Activated CD4-positive, alpha-beta T cell treated with anti-CD3 and anti-CD28 coated beads for 36 hours (primary cell): ENCODE measurements at places on chromosomes 7 and 10. TPM values are rescaled to one million over a fixed set of nuclear protein-coding genes. Genes with fewer than 3 reads are reported as not detected.

Gene EBF3
- not detected for total RNA-seq

Gene AGAP9
- total RNA-seq = 3.7 TPM

Gene SMKR1
- total RNA-seq = 2.7 TPM

Gene TMEM196
- total RNA-seq = not detected

Gene REEP3
- total RNA-seq = 20.9 TPM

Gene HABP2
- total RNA-seq = not detected

DNA sequence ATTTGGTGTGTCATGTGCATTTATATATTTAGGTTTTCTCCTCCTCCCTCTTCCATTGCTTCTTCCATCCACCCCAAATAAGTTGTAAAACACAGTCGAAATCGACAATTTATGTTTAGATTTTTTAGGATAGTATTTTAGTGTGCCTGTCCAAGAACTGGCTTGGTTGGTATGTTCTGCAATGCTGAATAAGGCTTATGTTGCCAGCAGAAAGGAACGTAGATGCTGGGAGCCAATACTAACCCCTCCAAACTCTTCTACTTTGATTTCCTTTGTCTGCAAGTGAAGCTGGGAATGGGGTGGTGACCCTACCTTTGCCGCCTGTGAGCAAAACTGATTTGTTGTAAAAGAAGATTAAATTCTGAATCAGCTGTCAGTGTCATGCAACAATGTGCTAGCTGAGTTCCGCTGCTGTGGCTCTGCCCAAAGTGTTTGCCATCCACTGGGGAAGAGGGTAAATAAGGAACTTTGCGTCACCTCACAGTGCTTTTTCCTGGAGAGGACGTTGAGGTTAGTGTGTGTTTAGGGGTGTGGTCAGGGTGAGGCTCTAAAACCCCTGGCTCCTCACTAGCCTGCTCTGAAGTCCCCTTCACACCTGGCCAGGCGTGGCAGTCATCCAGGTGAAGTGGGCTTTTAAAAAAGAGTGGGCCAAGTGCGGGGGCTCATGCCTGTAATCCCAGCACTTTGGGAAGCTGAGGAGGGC lies 44.4 kb downstream of the TACC2 start:
- no peak for DNase-seq

DNA sequence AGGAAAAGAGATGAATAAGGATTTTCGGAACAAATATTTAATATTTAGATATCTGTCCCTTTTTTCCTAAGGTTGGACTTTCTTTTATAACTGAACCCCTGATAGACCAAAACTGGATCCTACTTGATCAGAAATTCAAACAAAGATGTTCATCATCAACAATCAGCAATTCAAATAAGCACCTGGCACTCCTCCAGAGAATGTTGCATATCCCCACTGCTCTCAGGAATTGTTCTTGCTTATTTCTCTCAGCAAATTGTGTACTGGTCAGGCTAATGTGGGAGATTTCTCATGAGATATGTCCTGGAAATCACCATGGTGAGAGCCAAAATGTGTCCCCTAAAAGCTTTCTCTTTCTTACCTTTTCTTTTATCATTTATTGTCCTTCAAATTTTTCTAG lies 40.3 kb upstream of the LHFPL3 start:
- DNase-seq = no peak

GRCh38 chr7:78703391-78703790 lies 750.1 kb downstream of the MAGI2 start:
- DNase-seq = no peak

DNA sequence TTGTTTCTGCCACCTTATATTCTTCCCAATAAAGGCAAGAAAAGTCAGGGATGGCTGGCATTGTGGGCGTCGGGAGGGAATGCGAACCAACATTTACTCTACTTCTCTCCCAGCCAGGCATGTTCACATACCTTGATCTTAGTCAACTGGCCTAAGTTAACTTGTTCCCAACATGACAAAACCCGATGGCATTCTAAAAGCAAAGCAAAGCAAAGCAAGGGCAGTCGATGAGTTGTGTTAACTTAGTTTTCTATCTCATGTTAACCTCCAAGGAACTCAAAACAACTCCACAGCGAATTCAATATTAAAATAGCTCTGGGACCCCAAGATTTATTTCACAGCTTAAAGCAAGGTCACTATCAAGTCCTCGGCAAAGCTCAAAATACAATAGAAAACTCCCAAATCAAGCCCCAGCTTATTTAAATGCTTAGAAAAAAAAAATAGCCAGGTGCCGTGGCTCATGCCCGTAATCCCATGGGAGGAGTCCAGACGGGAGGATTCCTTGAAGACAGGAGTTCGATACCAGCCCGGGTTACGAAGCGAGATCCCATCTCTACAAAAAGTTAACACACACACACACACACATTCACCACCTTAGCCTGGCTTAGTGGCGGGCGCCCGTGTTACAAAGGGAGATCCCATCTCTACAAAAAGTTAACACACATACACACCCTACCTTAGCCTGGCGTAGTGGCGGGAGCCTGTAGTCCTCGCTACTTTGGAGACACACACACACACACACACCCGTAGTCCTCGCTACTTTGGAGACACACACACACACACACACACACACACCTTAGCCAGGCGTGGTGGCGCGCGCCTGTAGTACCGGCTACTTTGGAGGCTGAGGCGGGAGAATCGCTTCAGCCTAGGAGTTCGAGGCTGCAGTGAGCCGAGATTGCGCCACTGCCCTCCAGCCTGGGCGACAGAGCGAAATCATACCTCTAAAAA lies 901 bp upstream of the CCNY start:
- peak; percentile 59 for DNase-seq

DNA sequence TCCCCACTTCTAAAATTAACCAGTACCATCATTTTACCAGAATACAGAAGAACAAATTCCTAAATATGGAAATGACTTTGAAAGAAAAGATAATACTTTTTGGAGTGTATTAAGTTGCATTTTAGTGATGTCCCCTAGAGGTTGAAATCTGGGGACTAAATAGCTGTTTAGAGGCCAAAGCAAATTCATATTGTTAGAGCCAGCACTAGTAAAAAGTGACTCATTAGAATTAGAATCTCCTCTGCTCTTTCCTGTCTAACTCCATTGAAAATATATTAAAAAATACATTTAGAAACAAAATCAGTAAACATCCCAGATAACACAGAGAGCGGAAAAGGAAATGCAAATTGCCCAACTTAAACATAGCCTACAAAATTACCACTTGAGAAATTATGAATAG lies 1189.6 kb upstream of the C7orf33 start:
- no peak for DNase-seq

DNA sequence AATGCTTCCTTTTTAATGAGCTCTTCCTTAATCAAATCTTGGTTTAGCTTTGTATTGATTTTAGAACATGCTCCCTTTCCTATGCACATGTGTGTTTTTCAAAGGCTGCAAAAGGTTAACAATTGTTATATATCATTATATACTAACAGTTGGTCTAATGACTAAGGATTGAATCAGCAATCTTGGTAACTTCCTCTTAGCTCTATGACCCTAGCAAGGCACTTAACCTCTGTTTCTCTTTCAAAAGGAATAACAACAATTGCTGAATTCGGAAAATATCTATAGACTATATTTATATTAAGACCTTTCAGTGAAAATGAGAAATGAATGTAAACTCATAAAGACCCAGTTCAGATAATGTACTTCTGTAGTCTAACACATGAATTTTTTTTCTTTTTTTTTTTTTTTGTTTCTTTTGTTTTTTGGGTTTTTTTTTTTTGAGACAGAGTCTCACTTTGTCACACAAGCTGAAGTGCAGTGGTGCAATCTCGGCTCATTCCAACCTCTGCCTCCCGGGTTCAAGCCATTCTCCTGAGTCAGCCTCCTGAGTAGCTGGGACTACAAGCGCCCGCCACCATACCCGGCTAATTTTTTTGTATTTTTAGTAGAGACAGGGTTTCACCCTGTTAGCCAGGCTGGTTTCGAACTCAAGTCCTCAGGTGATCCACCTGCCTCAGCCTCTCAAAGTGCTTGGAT lies 48.8 kb downstream of the HOXA1 start:
- DNase-seq = no peak

- DNase-seq = no peak
Observed at GRCh38 chr10:82409671-82410070, 534.7 kb downstream of the NRG3 start.

GRCh38 chr10:4981722-4982471 lies 18.7 kb downstream of the AKR1C1 start:
- no peak for DNase-seq

- DNase-seq = no peak
Observed at GRCh38 chr7:1113548-1113885, 25.6 kb downstream of the GPER1 start.

GRCh38 chr10:105682911-105683310 lies 1041.8 kb downstream of the SORCS3 start:
- DNase-seq = no peak

DNA sequence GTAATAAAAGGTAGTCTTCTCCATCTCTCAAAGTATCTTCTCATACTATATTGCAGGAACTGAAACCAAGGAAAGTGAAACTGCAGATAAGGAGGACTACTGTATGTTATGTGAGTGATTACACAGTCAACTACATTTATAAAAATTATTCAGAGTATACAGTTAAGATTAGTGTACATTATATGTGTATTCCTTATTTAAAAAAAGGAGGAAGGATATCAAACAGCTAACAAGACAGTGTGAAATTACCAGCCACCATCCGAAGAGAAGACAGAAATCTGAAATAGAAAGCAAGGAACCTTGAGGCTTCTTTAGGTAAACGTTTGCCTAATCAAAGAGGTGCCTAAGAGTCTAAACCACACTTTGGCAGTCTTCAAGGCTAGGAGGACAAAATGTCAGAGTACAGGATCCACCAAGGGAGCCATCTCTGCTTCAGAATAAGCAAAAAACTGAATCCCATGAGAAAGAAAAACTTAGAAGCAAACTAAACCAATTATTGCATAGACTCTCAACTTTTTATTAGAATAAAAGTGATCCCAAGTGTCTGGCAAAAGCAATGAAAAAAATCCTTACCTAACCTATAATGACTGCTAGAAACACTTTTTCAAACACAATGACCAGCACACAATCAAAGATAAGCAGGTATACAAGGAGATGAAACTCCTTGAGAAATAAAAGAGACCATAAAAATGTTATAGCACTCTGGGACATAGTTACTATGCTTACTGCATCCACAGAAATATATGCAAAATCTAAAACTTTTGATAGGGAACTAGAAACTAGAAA lies 6.4 kb downstream of the USP6NL start:
- DNase-seq = no peak

- peak; percentile 62 for DNase-seq
Observed at GRCh38 chr10:100969187-100970075, at the start of gene SEMA4G. Gene SEMA4G, plus strand, starts transcription at chr10:100969504. Its CDS starts 3,409 bp downstream, at chr10:100972913.

GRCh38 chr7:816751-817671 lies 15.3 kb upstream of the SUN1 start:
- peak; percentile 79 for DNase-seq
